ENCODE measurements at places on chromosomes 6 and 20.

DNA sequence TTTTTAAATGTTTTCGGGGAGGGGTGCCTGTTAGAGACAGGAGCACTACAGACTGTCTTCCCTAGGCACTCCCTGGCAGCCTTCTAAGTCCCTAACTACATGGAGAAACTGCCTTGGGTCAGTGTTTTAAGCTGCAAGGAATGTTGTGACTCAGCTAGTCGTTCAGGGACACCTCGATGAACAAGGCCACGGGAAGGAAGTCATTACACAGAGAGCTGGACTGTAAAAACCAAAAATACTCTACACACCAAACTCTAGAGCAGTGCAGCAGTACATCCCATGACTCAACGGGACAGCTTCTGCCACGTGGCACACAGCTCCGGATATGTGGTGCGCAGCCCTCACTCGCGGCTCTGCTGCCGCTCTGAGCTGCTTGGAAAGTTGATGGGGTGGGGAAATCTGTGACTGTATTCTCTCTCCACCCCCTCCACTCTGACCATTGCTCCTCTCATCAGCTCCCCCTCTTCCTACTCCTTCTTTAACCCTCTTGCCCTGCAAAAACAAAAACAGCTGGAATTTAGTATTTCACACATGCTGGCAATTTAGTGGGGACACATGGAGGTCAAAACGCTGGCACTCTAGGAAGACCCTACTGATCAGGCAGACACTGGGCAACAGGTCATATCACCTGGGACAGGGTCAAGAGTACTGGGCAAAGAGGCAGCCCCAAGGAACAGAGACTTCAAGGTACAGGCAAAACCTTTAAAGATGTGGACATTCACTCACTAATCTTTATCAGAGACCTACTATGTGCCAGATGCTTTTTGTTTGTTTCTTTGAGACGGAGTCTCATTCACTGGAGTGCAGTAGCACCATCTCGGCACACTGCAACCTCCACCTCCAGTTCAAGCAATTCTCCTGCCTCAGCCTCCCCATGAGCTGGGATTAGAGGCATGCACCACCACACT is 10.9 kb upstream of the LPIN3 start:
- DNase-seq, result peak; percentile 33

DNA sequence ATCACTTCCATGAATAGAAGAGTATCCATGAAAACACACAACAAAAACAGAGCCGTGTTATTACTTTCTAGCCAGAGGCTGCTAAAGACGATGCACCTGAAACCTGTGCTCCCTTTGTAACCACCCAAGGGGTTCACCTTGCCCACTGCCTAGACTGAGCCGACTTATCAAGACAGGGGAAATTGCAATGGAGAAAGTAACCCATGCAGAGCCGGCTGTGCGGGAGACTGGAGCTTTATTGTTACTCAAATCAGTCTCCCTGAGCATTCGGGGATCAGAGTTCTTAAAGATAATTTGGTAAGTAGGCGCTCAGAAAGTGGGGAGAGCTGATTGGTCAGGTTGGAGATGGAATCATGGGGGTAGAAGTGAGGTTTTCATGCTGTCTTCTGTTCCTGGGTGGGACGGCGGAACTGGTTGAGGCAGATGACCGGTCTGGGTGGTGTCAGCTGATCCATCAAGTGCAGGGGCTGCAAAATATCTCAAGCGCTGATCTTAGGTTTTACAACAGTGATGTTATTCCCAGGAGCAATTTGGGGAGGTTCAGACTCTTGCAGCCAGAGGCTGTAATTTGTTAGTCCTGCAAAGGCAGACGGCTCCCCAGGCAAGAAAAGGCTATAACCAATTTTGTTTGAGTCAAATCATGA is 366.6 kb downstream of the PREX1 start:
- no peak for DNase-seq

DNA sequence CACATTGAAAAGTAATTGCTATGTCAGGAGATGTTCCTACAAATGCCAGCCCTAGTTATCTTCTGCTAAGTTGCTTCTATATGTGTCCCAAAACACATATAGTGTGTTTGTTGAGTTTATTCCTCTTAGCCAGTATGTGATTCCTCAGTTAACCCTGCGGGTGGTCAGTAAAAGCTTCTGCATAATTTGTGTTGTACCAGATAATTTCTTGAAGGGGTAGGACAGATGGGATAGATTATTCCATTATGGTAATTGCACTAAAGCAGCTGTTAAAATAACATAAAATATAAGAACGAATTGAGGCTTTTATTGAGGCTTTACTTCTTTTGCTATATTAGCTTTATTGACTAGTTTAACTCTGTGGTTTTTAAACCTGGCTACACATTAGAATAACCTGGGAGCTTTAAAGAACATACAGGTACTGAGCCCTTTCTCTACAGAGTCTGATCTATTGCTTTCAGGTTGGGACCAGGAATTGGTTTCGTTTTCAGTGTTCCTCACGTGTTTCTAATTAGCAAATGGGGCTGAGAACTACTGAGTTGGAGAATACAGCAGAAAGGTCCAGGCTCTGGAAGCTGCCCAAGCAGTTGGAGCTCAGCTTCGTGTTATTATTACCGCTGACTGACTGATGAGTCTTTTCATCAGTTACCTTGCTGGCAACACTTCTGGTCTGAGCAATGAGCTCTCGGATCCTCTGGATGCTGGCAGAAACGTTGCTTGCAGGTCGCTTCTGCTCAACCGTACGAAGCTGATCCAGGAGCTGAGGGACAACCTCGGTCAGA is 56.9 kb downstream of the FAM229B start:
- DNase-seq, result no peak

GRCh38 chr6:46491628-46492547 is 639 bp upstream of the RCAN2 start:
- no peak for DNase-seq

- no peak for DNase-seq
Measured at GRCh38 chr6:170012037-170012330, 260.6 kb downstream of the ERMARD start.

DNA sequence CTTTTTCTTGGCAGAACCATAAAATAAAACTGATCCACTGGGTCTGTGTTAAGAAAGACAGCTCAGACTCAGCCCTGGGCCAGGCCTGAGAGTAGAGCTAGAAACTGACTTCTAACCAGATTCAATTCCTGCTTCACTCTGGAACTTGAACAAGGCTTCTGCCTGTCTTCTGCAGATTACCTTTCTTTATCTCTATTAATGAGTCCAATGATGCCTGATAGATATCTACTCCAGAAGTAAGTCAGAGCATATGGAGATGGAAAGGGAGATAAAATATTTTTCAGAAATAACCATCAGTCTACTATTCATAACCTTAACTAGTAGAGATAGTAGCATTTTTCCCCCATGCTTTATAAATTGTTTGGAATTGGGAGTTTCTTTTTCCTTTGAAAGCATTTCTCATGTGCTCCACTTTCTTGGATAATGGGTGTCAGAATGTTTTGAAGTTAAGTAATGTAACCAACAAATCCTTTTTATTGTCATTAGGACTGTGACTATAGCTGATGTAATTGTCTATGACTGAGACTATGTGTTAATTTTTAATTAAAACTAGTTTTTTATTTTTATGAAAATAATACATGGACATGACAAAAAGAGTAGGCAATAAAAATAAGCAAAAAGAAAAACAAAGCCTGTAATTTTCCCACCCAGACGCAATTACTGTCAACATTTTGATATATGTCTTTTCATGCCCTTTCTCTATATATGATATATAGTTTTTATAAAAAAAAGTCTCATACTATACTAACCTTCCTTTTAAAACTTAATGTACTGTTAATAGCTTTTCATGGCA is 7.2 kb downstream of the SOBP start:
- DNase-seq, result no peak

DNA sequence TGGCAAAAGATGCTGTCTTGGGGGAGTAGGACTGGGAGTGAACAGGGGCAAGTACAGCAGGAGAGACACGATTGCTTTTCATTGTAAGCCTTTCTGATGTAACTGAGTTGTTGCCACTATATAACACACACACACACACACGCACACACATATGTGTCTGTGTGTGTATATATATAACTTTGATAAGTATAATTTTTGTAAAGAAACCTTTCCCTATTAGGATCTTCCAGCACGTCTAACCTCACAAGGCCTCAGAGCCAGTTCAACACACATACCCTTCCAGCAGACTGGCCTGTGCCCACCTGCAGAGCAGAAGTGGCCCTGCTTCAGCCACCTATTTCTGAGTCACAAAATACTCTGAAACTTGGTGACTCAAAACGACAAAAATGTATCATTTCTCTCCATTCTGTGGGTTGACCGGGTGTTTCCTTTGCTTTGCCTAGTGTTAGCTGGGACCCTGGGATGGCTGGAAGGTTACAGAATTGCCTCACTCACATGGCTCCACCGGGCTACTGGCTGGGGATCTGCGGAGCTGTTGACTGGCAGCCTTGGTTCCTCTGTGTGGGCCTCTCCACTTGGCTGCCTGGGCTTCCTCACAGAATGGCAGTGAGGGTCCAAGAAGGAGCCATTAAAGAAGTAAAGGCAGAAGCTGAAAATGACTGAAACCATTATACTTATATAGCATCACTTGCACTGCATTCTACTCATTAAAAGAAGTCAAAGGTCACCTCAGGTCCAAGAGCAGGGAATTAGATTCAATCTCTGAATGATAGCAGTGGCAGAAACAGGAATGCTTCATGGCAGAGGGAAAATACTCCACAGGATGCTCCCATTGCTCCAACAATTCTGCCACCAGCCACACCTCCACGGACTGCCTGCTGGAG is 126.4 kb downstream of the BANF2 start:
- peak; percentile 69 for DNase-seq

DNA sequence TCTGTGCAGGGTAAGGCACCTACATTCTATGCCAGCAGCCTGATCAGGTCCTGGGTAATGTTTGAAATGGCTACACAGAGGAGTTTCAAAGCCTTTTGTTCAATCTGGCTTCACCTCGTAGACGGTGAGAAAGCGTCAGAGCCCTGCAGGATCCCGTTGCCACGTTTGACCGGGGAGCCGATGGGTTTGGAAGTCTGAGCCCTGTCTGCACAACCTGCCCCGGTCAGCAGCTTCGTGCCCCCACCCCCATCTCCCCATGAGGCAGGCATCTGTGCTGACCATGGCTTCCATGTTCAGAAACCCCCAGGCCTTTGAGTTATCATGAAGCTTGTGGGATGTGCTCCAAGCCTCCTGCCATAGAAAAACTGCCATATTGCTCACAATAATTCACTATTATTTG is 63.9 kb downstream of the PTPN1 start:
- DNase-seq, result no peak

- DNase-seq, result no peak
Measured at GRCh38 chr6:5961836-5962235, 44.9 kb downstream of the NRN1 start.

GRCh38 chr6:105641504-105641903 is 238.6 kb upstream of the PREP start:
- no peak for DNase-seq

DNA sequence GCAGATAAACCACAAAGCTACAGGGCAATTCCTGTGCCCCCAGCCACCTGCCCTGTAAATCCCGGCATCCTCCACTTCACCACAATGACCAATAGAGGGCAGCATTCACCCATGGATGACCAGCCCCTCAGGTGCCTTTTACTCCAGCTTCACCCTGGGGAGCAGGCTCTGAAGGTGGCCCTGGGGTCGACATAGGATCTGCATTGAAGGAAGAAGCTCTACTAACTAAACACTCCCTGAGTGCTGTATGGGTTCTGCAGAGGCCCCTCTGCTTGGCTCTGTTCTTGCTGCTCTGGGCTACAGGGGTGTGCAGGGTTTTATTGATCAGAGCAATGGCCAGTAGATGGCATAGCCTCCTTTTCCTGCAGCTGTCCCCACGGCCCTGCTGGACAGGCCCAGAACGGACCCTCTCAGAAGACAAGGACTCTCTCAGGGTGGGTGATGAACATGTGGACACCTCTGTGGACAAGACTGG is 20.3 kb downstream of the CST4 start:
- DNase-seq, result peak; percentile 32

DNA sequence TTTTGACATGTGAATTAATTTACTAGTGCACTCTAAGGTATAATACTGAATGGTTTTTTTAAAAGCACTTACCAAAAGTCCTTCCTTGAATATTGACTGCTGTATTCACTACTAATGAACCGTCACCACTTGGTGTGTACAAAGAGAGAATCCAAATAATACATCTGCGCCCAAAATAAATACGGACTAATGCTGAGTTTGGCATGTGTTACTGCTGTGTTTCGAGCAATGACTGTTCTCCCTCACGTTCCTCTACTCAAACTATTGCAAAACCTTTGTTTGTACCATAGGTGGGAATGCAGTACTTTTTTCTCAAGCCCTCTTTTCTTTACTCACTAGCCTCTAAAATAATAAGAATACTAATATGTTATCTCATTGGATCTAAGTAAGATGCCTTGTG is 305.5 kb downstream of the QKI start:
- DNase-seq, result no peak

- DNase-seq, result no peak
Measured at GRCh38 chr6:31892821-31893220, 4.7 kb downstream of the EHMT2 start.

GRCh38 chr6:26588965-26589364 is 7.8 kb upstream of the ABT1 start:
- no peak for DNase-seq

DNA sequence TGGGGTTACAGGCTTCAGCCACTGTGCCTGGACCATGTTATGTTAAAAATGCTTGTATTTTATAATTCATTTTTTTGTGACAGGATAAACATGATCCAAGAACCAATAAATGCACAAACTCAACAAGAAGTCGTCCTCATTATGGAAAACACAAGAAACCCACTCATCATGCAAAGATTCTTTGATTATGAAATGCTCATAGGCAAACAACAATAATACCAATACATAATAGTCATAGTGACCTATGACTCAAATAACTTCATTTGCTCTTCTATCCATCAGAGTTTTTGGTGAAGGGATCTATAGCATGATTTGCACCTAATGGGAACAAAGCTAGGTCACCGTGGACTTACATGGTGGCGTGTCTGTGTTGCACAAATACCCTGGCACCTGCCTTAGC is 217.1 kb upstream of the THEMIS start:
- no peak for DNase-seq

GRCh38 chr6:142429195-142429594 is 127.4 kb downstream of the ADGRG6 start:
- no peak for DNase-seq

DNA sequence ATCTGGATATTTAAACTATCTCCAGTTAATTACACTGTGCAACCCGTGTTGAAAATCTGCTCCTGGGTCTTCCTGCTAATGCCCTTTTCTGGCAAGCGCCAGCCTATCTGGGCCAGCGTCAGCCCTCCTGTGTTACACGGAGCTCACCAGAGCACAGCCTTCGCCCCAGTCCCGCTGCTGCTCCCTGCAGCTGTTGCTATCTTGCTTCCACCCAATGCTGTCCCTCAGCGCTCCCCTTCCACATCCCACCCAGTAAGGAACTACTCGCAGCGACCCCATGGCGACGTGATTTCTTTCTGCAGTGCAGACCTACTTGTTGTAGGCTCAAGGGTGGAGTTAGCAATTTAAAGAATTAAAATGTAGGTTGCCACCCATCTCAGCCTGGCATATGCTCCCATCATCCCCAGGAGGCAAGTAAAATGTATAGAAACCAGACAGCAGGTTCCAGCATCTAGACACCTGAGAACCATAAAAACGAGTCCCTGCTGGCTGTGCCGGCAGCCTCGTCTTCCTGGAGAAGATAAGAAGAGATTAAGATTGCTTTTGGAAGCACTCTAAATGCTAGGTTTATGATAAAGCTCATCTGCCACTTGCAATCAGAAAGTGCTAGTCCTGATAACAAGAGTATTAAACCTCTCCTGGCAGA is 254.3 kb upstream of the FOXQ1 start:
- DNase-seq, result no peak
